ENCODE measurements at places on chromosomes 11 and 22.

GRCh38 chr11:120925944-120926343 is 98.0 kb upstream of the TBCEL start:
- DNase-seq: no peak

DNA sequence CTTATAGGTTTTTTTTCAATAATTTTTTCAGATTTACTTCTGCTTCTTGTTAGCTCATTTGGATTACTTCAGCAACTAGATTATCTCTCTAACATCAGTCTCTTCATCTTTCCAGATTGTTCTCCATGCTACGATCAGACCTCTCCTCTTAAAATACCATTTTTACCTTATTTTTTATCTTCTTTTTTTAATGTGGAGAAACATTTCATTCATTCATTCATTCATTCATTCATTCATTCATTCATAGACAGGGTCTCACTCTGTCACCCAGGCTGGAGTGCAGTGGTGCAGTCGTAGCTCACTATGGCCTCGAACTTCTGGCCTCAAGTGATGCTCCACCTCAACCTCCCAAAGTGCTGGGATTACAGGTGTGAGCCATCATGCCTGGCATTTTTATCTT is 189.4 kb downstream of the UVRAG start:
- DNase-seq: no peak

GRCh38 chr11:64885367-64886286 is 7.2 kb upstream of the EHD1 start:
- no peak for DNase-seq

- DNase-seq: no peak
These were observed 28.6 kb downstream of the GNB1L start for GRCh38 chr22:19825904-19826618.

DNA sequence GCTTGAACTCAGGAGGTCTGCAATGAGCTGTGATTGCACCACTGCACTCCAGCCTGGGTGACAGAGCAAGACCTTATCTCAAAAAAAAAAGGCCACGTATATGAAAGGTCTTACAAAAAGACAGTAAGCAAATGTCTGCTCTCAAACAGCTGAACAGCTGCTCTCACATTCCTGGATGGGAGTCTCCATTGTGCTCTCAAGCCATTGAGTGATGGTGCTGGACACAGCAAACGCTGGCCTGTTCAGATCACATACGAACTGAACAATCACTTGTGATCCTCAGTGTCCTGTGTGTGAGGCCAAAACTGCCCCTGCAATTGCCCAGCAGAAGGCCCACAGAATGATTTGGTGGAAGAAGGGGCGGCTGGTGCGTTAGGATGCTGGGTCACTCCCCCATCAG is 34.4 kb upstream of the YWHAH start:
- DNase-seq: no peak

GRCh38 chr11:31240340-31240904 is 129.1 kb downstream of the DCDC1 start:
- no peak for DNase-seq

GRCh38 chr11:68471360-68472340 is 11.1 kb downstream of the PPP6R3 start:
- DNase-seq: no peak

DNA sequence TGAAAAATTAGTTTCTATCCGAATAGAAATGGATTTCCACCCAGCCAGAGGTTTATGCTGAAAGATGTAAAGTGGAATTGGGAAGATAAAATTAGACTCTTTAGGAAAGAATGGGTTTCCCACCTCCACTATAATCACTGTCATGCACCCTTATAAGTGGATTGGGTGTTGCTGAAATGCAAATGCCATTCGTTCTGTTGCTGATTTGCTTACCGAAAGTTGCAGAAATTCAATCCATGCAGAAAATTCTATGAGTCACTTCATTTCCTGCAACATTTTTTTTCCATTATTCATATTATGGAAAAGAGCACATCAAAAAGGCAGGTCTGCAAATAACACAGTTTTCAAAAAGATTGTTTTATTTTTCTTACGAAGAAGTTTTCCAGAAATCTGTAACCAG is 65.6 kb downstream of the LDLRAD3 start:
- no peak for DNase-seq

DNA sequence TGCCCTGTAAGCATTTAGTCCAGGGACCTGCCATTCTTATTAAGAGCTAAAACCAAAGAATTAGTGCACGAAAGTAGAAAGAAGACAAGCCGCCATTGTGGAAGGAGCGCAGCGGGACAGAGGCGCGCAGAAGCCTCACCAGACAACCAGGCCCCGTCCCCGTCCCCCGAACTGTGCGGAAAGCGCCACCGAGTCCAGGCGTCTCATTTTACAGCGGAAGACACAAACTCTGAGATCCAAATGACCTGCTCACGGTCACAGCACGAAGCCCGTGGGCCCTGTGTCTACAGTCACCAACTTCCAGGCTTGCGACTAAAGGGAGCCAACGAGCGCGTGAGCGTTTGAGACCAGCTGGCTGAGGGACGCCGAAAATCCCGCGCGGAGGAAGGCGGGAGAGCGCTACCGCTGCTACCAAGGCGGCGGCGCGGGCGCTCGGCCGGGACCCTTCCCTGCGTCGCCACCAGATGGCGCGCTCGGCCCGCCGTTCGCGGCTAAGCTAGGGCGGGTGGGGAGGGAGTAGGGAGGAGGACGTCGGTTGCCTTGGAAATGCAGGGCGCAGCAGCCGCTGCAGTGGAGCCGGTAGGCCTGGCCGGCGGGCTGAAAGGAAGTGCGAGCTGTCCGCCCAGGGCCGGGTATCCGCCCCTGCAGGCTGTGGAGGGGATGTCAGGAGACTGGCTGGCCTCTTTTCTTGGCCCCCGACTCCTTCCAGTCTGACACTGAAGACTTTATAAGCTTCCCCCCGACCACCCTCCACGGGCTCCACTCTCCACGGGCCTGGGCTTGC is 434 bp upstream of the CCDC83 start:
- DNase-seq: peak; percentile 98

GRCh38 chr22:17199003-17199731 is 20.1 kb downstream of the ADA2 start:
- DNase-seq: no peak

DNA sequence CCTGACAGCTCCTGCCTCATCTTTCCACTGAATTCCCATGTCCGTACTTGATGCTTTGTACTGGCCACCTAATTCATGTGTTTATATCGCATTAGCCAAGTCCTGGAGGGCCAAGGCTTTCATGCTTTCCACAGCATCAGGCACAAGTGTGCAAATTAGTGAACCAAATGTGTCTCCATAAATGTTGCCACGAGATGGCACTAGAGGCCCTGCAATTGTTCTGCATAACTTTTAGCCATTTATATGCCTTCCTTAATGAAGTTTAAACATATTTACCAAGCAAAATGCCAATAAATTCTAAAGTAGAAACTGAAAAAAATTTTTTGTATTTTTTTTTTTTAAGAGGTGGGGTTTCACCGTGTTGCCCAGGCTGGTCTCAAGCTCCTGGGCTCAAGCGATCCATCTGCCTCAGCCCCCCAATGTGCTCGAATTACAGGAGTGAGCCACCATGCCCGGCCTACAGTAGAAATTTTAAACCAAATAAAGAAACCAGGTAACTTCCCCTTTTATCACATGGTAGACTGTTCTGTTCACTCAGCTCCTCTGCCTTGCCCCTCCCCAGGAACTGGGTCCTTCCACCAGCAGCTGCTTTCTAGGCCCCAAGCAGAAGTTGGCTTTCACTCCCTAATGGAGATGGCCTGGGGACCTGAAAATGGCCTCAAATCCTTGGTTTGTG is 20.8 kb upstream of the IL18BP start:
- no peak for DNase-seq

DNA sequence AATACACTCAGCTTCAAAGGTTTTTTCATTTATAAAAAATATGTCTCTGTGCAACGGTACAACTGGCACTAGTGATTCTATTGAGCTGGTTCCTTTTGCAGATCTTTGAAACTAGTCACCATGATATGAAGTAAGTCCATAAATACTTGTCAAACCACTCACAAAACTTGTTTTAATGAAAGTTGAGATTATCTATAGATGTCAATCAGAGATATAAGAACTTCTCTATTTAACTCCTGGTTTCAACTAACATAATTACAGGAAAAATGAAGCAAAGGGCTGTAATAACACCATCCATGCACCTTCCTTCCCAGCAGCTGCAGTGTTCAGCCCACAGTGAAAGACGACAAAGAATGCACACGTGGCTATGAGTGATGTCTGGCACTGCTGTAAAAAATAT is 44.7 kb downstream of the TMEM123 start:
- no peak for DNase-seq

- DNase-seq: peak; percentile 21
These were observed 528 bp downstream of the WEE1 start for GRCh38 chr11:9573775-9574621.

- DNase-seq: peak; percentile 11
These were observed 72.0 kb upstream of the IGLL5 start for GRCh38 chr22:22815397-22816170.

DNA sequence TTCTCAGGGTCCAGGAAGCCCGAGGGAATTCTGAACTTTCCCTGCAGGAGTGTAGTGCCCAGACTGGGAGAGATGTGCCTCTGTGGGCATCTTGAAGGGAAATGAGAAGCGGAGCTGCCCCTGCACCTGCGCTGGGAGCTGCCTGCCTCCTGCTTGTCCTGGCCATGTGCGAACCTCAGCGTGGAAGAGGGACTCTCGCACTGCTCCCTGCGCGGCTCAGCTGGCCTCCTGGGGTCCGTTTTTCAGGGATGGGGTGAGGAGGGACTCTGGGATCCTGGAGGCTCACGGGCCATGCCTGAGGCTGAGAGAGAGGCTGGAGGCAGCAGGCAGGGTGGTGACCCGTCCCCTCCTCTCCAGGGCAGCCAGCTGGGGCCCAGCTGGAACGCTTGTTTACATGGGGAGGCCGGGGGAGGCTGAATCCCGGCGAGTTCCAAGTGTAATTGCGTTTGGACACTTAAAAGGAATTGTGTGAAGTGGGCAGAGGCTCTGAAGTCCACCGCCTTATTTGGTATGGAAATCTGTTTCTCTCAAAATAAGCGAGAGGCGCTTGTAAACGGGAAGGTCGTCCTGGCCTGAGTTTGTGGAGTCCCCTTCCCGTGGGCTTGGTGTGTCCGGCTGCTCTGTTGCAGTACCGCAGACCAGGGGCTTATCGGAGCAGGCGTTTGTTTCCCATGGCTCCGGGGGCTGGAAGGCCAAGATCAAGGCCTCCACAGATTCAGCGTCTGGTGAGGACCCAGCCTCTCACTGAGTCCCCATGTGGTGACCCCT is 1.2 kb upstream of the MRGPRF start:
- no peak for DNase-seq

- no peak for DNase-seq
These were observed 10.8 kb upstream of the CD81 start for GRCh38 chr11:2366276-2366675.

GRCh38 chr11:127052404-127052803 is 51.8 kb upstream of the KIRREL3 start:
- DNase-seq: no peak

- DNase-seq: no peak
These were observed 7.1 kb downstream of the LRRC10B start for GRCh38 chr11:61515686-61516085.

DNA sequence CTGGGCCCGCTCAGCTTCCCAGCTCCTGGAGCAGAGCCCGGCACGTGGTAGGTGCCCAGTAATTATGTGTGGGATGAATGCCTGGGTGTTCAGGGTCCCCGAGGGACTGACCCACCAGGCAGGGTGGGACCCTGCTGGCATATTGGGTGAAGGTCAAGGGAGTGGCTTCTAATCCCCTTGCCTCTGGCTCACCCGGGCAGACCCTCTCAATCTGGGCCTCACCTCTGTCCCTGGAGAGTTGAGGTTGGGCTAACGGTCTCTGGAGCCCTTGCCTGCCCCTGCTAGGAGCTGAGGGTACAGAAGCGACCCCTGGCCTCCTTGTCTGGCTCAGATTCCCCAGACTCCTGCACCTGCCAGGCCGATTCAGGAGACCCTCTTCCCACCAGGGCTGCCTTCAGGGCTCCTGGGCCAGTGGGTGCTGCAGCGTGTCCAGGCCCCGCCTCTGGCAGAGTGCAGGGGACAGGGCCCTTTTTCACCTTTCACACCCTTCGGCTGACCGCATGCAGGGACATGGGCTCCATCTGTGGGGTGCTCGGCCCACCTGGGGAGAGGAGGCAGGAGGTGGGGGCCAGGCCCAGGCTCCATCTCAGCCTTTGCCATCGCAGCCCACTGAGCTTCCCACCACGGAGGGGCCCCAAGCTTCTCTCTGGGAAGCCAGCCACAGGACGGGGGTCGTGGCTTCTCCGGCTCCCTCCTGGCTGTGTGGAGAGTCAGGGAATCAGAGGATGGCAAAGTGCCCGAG is 3.8 kb upstream of the CTSD start:
- DNase-seq: no peak

GRCh38 chr22:50184902-50185374 is 775 bp upstream of the TRABD start:
- no peak for DNase-seq

GRCh38 chr22:27116312-27117086 is 459.1 kb downstream of the MIAT start:
- no peak for DNase-seq

DNA sequence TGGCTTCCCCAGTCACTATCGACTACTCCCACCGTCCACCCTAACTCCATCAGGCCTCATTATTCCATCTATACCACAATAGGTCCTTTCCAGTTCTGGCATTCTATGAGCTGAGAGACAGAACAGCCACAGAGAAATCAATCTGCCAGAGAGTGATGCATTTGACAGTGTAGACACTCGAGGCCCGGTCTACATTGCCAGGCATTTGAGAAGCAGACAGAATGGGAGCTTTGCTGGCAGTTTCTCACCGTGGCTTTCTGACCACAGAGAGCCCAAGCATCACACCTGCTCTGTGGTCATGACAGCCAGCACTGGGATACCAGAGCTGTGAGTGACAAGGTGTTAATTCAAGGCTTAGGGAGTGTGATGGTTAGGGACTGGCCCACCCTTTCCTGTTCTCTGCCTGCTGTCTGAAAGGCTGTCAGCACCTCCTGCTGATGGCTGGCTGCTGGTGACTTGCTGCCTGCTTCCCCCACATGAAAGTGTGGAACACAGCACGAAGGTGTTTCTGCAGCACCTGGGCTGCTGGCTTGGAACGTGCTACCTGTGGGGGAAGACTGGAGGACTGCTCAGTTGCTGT is 137.8 kb downstream of the KIRREL3 start:
- no peak for DNase-seq

DNA sequence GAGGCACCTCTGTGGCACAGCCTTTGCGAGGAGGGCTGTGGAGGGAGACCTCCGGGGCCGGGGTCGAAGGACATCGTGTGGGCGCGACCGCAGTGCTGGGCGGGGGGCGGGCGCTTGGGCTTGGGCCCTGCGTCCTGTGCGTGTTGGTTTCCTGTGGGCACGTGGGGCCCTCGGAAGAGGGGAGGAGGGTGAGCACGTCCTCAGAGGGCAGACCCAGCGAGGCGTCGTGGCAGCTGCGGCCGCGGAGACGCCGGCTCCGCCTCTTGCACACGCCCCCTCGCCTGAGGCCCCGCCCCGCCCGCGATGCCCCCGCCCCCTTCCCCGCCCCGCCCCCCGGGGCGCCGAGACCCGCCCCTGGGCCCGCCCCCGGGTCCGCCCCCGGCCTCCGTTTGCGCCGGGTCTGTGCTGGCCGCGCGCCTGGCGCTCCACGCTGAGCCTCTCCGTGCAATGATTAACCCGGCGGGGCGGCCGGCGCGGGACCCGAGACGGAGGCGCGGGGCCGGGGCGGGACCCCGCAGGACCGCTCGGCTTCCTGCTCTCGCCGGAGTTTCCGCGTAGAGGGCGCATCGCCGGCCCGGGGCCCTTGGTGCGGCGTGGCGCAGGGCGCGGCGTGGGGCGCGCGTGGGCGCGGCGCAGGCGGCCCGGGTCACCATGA is at the start of gene PRR5:
PRR5 (plus strand) TSS at position 381 of the 655 bp plus-strand sequence; CDS start at position 652, 271 bp downstream.
- DNase-seq: peak; percentile 69

- no peak for DNase-seq
These were observed 30.9 kb upstream of the MPEG1 start for GRCh38 chr11:59243633-59244032.
